WTC11 (cell line): ENCODE measurements at places on chromosomes 13 and 19. TPM values are rescaled to one million over a fixed set of nuclear protein-coding genes. Genes with fewer than 3 reads are reported as not detected.

DNA sequence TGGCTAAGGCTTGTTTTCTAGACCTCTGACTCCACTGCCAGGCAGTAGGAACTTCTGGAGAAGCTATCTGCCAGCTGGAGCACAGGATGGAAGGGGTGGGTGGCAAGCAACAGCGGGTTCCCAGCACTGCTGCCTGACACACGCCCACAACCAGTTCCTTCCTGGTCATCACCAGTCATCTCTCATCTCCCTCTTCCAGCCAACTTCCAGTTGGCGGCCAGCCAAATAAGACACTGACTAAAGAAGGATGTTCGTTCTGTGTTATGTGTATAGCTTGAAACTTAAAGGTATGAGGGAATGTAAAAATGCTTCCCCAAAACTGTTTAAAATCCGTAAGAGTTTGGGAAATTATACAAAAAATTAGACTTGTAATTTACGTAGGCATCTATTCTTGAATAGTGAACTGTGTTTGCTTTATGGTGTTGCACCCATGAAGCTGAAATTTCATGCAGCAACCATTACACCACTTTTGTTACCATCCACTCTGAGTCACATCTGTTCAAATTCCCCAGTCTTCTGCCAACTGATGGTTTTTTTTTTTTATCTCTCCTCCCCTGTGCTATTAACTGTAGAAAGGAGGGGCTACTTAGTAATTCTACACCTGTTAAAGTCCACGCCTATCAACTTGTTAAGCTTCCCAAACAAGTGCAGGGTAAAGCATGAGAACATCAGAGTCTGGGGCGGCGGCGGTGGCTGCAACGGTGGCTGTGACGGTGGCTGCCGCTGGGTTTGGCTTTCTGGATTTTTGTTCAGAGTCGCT is 86.2 kb upstream of the FRY start:
- no peak for DNase-seq
- peak overlapping the region; percentile 35 for H3K4me3 ChIP-seq
- H3K4me1 ChIP-seq: peaks cover 23% of the 10 kb centered on the region

DNA sequence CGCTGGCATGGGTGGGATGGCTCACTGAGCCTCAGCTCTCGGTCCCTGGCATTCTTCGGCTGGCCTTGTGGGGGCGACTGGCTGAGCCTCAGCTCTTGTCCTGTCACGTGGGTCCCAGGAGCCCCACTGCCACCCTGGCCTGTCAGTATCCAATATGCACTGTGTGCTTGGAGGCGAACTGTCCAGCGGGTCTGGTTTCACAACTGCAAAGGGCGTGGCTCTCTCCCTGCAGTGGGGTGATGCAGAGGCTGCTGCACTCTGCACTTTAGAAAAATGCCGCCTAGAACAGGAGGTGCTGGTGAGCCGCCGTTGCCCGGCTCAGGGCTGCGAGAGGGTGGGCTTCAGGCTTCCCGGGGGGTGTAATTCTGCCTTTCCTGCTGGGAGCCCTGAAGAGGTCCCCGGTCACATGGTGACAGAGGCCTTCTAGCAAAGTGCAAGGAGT is 17.0 kb upstream of the TMEM255B start:
- DNase-seq: peak; percentile 53
- H3K36me3 ChIP-seq: no peaks in the 10 kb centered on the region
- H3K4me3 ChIP-seq: no peak overlapping the region
- peaks cover 8% of the 10 kb centered on the region; the same call in 1 of the 2 replicates for H3K4me1 ChIP-seq
- no peaks in the 10 kb centered on the region for H3K27me3 ChIP-seq

DNA sequence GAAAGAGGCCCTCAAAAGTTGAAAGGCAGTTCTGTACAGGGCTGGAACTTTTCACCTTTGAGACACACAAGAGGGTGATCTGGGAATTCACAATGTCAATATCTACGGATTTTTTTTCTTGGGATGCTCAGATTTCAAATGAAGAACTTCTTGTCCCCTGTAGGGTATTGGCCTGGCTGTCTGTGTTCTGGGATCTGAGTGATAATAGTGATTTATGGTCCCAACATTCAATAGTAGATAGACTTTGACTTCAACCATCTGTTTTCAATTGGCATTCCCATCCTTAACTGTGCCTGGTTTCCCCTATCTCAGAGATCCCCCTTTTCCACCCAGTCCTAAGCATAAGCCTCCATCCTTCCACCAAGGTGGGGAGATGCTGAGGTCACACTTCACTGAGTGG is 274.1 kb downstream of the COG6 start:
- peaks cover 9% of the 10 kb centered on the region; the same call in 1 of the 2 replicates for H3K36me3 ChIP-seq
- H3K27me3 ChIP-seq: no peaks in the 10 kb centered on the region
- no peak overlapping the region for H3K27ac ChIP-seq

GRCh38 chr19:38715555-38715954 is 28.7 kb downstream of the CAPN12 start:
- DNase-seq: no peak
- no peak overlapping the region for H3K27ac ChIP-seq
- peaks cover 5% of the 10 kb centered on the region for H3K4me1 ChIP-seq
- no peak overlapping the region for H3K4me3 ChIP-seq
- no peaks in the 10 kb centered on the region for H3K27me3 ChIP-seq
- peaks cover 47% of the 10 kb centered on the region for H3K36me3 ChIP-seq

- peak overlapping the region; percentile 83 for H3K4me3 ChIP-seq
- H3K4me1 ChIP-seq: peaks cover 37% of the 10 kb centered on the region
- DNase-seq: peak; percentile 57
- H3K27ac ChIP-seq: peak overlapping the region; percentile 49
Observed at GRCh38 chr19:19385896-19386869, 19.3 kb upstream of the GATAD2A start.

GRCh38 chr19:4206818-4207484 is 22.4 kb upstream of the EBI3 start:
- no peaks in the 10 kb centered on the region for H3K36me3 ChIP-seq
- DNase-seq: no peak
- no peak overlapping the region for H3K4me3 ChIP-seq
- H3K27me3 ChIP-seq: no peaks in the 10 kb centered on the region
- no peak overlapping the region for H3K27ac ChIP-seq
- peaks cover 6% of the 10 kb centered on the region; the same call in 1 of the 2 replicates for H3K4me1 ChIP-seq

Gene ARRDC5
- total RNA-seq: not detected in 3 replicates

Gene USHBP1
- 10.9 to 14.2 TPM (median 12.3 TPM) in 3 replicates for total RNA-seq

Gene ZNF616
- total RNA-seq: 27.2 to 34.6 TPM (median 28.8 TPM) in 3 replicates
